Activated naive CD4-positive, alpha-beta T cell treated with anti-CD3 and anti-CD28 coated beads, Interleukin-2, amount 10 ng/mL, durations not matched to agents 7 days and 5 days (primary cell): ENCODE measurements at places on chromosomes 2 and 18.

DNA sequence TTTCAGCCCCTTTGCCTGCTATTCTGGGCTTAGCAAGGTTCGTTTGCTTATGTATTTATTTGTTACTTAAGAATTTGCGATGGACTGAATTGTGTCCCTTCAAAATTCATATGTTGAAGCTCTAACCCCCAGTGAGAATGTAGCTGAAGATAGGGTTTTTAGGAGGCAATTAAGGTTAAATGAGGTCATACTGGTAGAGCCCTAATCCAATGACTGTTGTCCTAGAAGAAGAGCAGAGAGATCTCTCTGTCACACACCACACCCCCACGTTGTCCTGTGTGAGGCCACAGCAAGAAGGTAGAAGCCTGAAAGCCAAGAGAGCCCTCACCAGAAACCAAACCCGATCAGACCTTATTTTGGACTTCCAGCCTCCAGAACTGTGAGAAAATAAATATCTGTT lies 66.7 kb downstream of the KIAA1328 start:
- no peak for DNase-seq

GRCh38 chr2:37615804-37616676 lies 55.4 kb downstream of the CDC42EP3 start:
- peak; percentile 82 for DNase-seq

DNA sequence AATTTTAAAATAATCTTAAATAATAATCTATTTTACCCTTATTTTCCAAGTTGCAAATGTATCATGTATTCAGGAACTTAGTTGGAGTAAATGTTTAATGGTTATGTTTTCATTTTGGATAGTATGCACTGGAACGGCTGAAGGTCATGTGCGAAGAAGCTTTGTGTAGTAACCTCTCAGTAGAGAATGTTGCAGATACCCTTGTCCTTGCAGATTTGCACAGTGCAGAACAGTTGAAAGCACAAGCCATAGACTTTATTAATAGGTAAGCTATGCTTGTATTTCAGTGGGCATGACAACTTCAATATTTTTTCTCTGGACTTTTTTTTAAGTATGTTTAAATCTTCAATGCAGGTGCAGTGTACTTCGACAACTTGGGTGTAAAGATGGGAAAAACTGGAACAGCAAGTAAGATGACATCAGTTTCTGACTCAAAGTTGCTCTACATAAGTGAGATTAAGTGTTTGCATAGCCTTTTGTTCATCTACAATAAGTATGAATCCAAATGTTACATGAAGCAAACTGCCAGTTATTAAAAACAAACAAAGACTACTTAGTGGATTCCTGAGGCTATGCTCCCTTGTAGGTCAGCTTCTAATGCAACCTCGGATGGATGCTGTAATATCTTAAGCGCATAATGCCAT lies 63.1 kb downstream of the SPOPL start:
- DNase-seq = no peak

- DNase-seq = no peak
These were observed 409.2 kb upstream of the HS6ST1 start for GRCh38 chr2:128727914-128728313.

GRCh38 chr2:56132138-56132537 lies 51.7 kb upstream of the CCDC85A start:
- DNase-seq = no peak

DNA sequence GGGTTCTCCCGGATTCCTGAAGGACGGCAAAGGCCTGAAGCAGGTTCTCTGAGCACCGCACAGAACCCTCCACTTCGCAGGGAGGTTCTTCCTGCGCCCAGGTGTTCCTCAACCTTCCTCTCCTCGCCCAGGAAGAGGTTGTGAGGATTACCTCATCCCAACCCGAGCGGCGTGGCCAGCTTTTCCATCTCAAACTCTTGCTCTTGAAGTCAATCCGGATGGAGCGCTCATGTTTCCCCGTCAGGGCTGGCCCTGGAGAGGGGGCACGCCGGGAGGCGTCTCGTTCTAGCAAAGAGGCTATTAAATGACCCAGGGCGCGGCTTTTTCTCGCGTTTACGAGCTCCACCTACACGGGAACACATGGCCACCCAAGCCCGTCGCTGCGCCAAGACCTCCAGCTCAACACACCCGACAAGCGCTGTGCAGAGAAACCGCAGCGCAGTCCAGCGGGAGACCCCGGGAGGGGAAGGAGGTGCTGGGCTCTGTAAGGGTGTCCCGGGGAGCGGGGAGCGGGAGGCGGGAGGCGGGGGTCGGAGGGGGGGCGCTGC lies 540 bp upstream of the RAB10 start:
- no peak for DNase-seq

- DNase-seq = no peak
These were observed 68.5 kb downstream of the CTIF start for GRCh38 chr18:48607056-48607984.

DNA sequence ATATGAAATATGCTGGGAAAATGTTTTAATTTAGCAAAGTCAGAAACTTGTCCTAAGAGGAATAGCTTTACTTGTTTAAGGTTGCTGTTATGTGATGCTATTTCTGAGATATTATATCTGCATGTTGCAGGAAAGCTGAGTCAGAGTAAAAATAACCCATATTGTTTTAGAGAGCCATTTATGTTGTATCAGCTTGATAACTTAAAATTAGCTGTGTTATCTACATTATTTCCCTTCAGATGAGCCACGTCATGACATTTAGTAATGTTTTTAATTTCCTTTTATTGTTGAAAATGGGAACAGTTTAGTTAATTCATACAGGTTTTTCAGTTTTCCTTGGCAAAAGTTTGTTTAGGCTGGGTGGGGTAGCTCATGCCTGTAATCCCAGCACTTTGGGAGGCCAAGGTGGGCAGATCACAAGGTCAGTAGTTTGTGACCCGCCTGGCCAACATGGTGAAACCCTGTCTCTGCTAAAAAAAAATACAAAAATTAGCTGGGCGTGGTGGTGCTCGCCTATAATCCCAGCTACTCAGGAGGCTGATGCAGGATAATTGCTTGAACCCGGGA lies 55.8 kb downstream of the TTC27 start:
- no peak for DNase-seq

DNA sequence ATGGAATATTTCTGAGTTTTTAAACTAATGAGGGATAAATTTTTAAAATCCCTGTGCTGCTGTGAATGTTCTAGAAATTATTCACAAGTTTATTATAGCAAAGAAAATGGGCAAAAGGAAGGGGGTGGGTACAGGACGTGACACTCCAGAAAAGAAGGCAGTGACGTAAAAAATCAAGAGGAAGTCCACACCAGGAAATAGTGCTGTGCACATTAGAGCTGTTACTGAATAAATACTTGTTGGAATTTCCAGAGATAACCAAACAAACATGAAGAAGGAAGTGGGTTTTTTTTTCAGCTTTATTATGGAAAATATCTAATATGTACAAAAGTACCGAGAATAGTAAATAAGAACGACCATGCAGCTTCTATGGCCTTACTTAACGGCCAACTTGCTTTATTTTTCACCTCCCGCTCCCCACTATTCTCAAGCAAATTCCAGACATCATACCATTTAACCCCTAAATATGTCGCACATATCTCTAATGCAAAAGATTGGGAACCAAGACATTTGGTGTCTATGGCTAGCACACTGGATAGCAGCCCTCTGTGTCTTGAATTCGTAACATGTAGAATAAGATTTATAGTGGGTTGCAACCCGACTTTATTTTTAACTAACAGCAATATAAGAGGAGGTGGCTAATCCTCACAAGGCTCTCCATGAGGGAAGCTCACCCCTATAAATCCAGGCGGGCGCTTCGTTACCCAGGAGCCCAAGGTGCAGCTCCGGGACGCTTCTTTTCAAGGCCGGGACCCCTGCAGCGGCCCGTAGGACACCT lies 580 bp upstream of the NDUFV2 start:
- DNase-seq = peak; percentile 35

GRCh38 chr18:63511285-63511684 lies 30.9 kb upstream of the SERPINB12 start:
- peak; percentile 34 for DNase-seq

GRCh38 chr2:121382744-121383143 lies 97.7 kb upstream of the TFCP2L1 start:
- no peak for DNase-seq

GRCh38 chr2:240572141-240573031 lies 4.1 kb downstream of the RNPEPL1 start:
- DNase-seq = no peak

GRCh38 chr2:215397632-215398341 lies 38.1 kb downstream of the FN1 start:
- DNase-seq = no peak

- no peak for DNase-seq
These were observed 260.6 kb downstream of the PAX3 start for GRCh38 chr2:222038067-222038802.

GRCh38 chr2:144619760-144620159 lies 99.8 kb upstream of the ZEB2 start:
- no peak for DNase-seq

DNA sequence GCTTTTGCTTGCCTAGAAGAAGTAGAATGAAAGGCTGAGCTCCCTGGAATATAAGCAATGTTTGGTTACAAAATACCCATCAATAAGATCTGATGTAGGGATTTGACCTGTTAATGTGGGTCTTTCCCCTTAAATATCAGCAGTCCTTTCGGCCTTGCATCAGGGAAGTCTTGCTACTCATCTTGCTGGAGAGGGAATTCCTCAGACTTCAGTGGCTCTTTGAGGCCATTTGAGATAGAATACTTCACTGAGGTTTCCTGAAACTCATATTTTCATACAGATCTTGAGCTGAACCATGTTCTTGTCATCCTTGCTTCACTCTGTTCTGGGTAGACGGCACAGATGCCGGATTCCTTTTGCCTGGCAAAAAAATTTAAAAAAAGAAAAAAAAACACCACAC lies 3.9 kb downstream of the TWIST2 start:
- DNase-seq = no peak

DNA sequence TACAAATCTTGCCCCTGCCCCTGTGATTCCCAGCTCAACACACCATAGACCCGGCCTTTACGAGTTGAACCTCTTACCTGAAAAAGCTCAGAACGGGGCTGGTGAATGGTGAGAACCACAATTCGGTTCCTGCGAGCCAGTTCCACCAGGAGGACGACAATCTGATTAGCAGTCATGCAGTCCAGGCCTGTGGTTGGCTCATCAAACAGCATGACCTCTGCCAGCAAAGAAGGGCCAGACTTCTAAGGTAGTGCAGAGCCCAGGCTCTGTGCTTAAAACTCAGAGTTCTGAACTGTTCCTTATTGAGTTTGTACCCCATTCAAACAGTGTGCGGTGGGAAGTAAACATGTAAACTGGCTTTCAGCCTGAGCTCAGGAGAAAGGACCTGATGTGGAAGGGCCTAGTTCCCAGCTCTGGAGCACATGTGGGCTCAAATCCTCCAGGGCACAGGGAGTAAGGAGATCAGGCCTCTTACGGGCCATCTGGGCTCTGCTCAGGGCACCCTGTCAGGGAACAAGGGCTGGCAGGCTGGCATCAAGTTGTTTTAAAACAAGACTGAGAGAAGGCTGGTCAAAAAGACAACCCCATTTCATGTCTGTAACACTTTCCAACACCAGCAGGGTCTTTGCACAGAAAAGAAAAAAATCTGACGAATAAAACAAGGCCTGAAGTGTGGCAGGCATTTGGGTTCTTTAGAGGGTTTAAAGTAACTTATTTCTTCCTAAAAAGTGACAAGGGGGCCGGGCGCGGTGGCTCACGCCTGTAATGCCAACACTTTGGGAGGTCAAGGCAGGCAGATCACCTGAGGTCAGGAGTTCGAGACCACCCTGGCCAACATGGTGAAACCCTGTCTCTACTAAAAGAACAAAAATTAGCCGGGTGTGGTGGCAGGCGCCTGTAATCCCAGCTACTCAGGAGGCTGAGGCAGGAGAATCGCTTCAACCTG lies 12.1 kb downstream of the ABCG5 start:
- no peak for DNase-seq

DNA sequence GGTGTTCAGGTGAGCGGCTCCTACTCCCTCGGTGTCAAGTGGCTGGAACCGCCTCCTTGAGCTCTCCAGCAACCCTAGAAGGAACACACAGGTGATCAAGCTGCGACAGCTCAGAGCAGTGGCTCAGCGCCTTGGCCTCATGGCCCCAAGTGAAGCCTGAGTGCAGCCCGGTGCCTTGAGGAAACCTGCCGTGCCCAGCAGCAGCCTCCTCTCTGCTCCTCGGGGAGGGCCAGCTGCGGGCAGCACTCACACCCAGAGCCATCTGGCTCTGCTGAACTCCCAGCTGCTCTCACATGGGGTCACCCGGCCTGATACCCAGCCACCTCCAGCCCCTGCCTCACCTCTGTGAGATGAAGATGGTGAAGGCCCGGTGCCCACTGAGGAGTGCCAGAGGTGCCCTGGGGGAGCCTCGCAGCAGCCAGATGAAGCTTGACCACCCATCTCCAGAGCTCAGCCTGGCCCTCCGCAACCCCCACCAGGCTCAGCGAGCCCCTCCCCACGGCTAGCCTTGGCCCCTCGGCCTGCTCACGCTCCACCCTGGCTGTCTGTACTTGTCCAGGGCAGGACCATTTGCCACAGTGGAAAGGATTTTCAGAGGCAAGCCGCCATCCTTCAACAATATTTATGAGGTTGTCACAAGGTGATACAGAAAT lies 70.6 kb upstream of the RAB6C start:
- no peak for DNase-seq

DNA sequence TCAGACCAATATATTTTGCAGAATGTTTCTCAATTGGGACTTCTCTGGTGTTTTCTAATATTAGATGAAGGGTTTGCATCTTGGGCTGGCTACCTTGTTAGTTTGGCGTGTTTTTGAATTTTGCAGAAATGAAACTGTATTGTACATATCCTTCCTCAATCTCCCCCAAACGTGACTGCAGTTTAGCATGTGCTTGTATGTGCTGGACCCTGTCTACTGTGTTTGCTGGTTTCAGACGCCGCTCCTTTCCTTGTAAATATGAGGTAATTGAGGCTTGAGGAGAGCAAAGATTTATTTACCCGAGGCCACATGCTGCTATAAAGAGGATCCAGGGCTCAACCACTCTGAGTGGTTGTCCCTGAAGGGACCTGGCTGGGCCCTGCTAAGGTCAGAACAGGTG lies 57.2 kb downstream of the NGEF start:
- no peak for DNase-seq

- DNase-seq = no peak
These were observed 511.5 kb downstream of the NYAP2 start for GRCh38 chr2:225911019-225911418.

DNA sequence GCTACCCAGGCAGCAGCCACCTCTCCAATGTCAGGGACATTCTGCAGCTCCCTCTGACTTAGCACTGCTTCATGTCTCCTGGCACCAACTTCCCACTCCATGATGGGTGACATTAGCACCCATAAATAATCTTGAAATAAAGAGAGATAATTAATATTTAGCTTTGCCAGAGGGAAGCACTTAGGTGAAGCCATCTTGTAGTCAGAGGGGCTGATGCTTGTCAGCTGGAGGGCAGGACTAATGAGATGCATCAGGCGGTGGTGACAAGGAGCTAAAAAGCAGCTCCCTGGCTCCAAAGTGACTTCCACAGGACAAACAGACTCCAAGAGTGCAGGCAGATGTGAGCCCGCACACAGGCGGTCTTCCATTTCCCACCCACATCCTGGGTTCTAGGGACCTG lies 153.0 kb upstream of the ID2 start:
- DNase-seq = no peak
